ENCODE measurements at places on chromosomes 4 and X.

- DNase-seq, result no peak
Measured at GRCh38 chr4:113141901-113142346, 92.5 kb downstream of the ANK2 start.

GRCh38 chr4:115165503-115165902 lies 52.1 kb upstream of the NDST4 start:
- DNase-seq, result no peak

GRCh38 chrX:19627533-19627932 lies 112.2 kb upstream of the MAP3K15 start:
- no peak for DNase-seq

DNA sequence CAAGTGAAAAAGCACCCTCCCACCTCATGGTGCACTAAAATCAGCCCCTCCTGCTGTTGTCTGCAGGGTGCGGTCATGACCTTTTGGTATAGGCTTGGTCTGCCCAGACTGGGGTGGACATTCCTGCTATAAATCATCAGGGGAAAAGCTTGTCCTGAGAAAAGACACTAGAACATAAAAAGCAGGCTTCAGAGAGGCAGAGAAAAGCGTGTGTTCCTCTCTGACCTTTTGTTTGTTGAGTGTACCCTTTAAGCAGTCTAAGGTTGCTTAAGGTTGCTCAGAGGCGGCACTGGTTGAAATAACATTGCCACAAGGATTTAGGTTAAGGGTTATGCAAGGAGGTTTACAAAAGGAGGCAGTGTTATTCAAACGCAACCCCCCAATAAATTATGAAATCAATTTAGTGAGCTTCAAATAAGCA lies 43.5 kb downstream of the CCDC158 start:
- no peak for DNase-seq

- DNase-seq, result no peak
Measured at GRCh38 chr4:113146876-113147358, 97.5 kb downstream of the ANK2 start.

DNA sequence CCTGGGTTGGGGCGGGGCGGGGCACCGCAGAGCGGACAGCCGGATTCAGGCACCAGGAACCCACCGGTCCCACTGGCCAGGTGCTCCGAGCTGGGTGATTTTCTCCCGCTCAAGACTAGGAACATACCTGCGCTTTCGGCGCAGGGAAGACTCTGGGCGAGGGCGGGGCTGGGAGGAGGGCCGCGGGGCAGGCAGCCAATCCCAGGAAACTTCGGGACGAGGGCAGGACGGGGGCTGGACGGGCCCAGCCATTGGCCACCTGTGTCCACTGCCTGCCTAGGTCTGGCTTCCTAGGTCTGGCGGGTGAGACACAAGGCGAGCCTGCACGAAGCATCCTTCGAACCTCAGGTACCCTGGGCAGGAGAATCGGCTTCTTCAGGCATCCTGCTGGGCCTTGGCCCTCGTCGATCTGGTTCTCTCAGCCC lies 274 bp upstream of the ERVMER34-1 start:
- peak; percentile 69 for DNase-seq

- peak; percentile 20 for DNase-seq
Measured at GRCh38 chr4:105145156-105145902, 1.3 kb upstream of the TET2 start.

DNA sequence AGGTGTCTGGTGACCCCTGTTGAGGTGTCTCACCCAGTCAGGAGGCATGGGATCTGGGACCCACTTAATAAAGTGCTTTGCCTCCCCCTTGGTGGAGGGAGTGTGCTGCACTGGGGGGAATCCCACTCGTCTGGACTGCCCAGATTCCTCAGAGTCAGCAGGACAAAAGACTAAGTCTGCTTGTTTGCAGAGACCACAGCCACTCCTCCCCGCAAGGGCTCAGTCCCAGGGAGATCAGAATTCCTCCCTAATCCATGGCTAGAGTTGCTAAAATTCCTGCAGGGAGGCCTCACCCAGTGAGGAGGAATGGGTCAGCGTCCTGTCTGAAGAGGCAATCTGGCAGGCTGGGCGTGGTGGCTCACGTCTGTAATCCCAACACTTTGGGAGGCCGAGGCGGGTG lies 442.2 kb downstream of the PABPC4L start:
- DNase-seq, result no peak

DNA sequence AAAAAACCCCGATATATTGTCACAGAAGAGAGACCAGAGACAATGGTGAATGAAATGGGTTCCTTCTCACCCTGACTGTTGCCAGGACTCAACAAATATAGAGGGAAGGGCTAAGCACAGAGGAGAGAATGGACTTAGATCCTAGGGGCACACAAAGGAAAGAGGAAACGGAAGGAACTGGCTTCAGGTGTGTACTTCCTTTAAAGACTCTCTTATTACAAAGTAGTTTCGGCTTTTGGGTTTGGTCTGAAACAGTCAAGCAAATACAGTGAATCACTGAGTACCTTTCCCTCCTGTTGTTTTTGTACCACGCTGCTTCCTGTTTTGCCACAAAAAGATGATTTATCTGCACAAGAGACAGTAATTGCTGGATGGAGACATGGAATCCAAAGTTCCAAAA lies 46.1 kb upstream of the S100G start:
- no peak for DNase-seq

DNA sequence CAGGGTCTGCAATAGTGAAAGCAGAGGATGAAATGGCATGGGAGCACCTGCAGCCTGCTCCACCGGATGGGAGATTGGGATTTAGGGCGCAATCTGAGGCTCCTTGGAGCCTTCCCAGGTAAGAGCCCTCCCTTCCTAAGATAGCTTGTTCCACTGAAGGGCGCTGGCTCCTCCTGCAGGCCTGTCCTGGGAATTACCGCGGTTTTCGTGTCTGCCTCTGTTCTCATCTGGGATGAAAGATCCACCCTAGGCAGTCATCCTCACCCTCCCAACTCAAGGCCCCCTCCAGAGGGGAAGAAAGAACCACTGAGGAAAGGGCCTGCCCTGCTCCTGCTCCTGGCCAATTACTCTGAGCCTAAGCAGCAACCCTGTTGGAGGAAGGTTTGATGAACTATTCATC lies 547.5 kb downstream of the SMARCA1 start:
- peak; percentile 4 for DNase-seq

DNA sequence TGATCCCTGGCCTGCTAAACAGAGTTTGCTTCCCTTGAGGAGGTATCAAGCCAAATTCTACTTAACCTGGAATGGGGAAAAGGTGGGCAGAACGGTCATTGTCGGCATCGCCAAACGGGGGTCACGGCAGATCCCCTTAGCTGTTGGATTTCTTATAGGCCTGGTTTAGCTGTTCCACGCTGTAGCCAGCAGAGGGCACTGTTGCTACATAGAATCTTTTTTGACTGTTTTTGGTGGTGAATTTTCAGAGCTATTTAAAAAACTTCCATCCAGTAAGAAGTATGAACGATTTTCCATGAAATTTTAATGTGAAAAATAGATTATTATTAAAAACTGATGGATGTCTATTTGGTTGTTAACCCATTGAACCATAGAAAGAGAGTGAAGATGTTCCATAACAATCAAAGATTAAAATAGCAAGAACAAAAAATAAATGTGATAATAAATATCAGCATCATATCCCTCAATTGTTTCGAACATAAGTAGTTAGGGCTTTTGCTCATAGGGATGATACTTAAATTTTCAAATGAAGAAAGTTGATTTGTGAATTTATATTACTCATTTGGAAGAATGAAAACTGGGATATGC lies 56.6 kb downstream of the LINC00632 start:
- DNase-seq, result peak; percentile 52

- DNase-seq, result no peak
Measured at GRCh38 chrX:120742946-120743665, 113.3 kb upstream of the C1GALT1C1 start.

- no peak for DNase-seq
Measured at GRCh38 chr4:124178449-124179021, 534.0 kb downstream of the ANKRD50 start.

DNA sequence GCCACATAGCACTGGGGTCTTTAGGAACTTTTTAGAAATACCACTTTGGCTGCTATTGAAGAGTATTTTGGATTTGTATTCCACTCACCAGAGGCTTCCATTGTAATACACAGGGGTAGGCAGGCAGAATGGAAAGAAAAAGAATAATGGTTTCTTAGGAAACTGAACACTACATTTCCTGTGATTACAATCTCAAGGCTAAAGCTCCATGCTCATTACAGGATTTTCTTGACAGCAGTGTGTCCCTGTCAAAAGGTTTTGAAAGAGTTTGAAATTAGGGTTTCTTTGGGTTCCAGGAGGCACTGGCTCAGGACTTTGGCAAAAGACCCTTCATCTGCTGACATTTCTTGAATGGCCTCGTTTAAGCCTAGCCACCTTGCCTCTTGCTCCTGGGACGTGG lies 74.8 kb upstream of the STIM2 start:
- no peak for DNase-seq

DNA sequence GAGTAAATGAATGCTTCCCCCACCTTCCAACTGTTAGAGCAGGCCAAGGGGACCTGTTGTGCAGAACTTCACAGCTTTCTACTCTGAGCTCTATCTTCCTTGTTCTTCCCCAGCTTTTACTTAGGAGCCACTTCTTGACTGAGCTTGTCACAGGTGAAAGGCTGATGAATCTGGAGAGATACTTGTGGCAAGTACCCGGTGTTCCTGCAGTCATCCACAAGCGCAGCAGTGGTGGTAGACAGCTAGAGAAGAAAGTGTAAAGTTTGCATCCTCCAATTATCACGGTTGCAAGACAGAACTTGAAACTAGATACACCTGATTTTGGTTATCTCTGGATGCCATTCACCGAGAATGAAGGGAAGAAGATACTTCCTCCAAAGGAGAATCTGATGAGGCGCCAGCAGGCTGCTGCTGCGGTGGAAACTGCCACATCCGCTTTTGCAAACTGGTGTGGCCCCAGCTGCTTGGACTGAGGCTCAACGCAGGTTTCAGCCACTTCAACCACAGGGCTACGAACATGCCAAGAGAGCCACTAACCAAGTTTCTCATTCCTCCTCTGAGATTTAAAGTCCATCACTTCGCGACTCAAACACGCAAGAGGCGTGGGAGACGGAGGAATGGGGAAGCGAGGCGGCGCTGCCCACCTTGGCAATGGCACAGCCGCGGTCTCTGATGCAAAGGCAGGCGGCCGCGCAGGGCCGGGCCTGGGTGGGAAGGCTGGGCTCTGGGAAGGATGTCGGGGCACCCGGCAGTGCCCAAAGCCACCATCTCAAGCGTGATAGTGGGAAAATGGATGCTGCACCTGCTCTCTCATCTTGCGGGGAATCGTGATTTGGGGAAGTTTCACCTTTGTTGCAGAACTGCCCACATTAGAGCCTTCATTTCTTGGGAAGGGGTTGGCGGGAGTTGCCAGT lies 1.3 kb upstream of the FHIP1A start:
- peak; percentile 28 for DNase-seq

- DNase-seq, result no peak
Measured at GRCh38 chr4:102388611-102389010, 43.3 kb upstream of the SLC39A8 start.
